Stimulated activated CD8-positive, alpha-beta memory T cell treated with anti-CD3 and anti-CD28 coated beads, Interleukin-2, amount 100 ng/mL, for 48 hours (primary cell): ENCODE measurements at places on chromosomes 2 and 18.

DNA sequence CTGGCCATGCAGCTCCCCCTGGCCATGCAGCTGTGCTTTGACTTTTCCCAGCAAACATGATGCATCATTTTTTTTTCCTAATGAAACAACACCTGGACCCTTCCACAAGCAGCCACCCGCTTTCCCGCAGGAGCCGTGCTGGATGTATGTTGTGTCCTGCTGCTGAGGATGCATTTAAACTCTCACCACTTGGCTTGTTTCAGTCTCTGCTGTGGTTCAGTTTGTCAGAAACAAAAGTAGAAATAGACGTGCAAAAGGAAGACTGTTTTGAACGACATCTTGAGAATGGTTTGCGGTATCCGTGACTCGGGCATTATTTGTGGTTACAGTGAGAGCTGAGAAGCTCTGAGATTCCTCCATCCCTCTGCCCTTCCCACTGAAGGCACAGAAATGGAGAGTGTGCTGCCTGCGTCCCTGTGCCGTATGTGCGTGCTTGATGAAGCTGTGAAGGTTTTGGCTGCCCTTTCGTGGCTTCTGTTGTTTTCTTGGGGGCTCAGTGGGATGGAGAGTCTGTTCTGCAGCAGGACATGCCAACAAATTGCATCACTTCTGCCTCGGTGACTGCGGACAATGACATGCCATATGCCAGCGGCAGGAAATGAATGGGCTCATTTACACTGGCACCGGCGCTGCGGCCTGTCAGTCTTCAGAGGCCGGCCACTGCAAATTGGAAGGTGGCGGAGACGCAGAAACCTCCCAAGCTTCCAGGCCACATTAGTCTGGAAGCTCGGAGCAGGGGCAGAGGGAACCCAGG is 417.7 kb upstream of the SALL3 start:
- DNase-seq, result no peak

GRCh38 chr2:119641562-119642258 is 37.3 kb upstream of the TMEM177 start:
- DNase-seq, result peak; percentile 50

- no peak for DNase-seq
Measured at GRCh38 chr2:147937744-147938349, 82.7 kb downstream of the ORC4 start.

DNA sequence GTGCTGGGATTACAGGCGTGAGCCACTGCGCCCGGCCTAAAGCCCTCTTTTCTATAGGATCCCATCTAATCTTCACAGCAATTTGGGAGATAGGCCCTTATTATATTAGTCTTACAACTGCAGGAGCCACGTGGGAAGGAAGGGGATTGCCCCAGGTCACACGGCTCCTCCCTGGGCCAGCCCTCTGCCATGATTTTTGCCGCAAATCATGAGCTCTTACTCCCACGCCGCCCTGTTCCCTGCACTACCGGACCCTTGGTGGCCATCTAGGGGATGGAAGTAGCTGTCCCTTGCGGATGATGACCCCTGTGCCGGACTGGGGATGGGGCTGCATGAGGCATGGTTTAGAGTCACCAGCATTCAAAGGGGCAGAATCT is 28.4 kb upstream of the PTMA start:
- no peak for DNase-seq
